ENCODE measurements at places on chromosomes 5 and 9.

GRCh38 chr9:105251133-105251532 lies 6.7 kb downstream of the SLC44A1 start:
- DNase-seq = no peak

DNA sequence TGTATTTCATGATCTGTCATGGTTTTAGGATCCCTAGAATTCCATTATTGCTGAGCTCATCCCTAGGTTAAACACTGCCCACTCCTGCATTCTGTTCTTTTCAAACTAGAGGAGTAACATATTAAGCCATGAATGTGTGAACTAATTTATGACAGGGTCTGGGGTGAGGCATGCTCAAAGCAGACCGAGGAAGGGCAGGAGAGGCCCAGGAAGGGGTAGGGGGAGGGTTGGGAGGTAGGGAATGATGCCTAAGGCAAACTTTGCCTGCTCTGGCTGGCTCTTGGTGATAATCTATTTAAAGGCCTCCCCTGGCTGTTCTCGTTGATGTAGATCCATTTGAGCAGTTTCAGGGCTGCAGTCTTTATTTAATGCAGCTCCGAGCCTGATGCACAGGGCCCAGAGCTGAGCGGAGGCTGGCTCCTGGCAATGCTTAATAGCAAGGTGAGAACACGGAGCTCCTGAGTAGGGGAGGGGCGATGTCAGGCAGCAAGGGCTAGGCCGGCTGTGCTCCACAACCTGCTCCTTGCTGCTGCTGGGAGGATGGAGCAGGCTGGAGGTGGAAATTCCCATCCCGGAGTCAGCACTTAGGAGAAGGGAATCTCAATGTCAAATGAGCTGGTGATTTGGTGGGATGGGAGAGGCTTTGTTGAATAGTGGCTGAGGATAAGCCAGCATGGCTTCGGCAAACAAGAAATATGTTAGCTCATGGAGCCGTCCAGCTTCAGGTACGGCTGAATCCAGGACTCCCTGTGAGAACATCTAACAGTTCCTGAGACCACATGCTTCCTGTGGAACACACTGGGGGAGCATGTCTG lies 73.2 kb upstream of the UNC5A start:
- DNase-seq = no peak

- no peak for DNase-seq
Measured at GRCh38 chr5:87231037-87231808, 36.5 kb upstream of the RASA1 start.

- DNase-seq = no peak
Measured at GRCh38 chr9:32339424-32339823, 45.0 kb upstream of the ACO1 start.

DNA sequence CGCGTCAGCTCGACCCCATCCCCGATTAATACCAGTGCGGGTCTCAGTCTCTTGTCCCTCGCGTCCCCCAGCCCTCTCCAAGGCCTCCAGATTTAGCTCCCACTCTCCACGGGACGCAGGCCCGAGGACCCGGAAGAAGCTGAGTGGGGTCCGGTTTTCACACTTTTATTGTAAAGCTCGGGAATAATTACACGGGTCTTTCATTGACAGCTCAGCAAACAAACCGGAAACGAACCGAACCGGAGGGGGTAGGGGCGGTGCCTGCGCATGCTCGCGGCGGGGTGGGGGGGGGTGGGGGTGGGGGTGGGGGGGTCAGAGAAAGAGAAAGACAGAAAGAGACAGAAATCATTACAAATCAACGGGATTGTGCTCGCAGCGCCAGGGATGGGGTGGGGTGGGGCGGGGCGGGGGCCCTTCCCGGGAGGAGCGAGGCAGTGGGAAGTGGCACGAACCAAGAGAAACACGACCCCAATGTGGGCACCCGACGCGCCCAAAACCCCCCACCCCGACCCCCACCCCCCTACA lies 27.9 kb downstream of the PCDH1 start:
- peak; percentile 19 for DNase-seq

- no peak for DNase-seq
Measured at GRCh38 chr9:136562746-136563495, 17.1 kb upstream of the NOTCH1 start.

DNA sequence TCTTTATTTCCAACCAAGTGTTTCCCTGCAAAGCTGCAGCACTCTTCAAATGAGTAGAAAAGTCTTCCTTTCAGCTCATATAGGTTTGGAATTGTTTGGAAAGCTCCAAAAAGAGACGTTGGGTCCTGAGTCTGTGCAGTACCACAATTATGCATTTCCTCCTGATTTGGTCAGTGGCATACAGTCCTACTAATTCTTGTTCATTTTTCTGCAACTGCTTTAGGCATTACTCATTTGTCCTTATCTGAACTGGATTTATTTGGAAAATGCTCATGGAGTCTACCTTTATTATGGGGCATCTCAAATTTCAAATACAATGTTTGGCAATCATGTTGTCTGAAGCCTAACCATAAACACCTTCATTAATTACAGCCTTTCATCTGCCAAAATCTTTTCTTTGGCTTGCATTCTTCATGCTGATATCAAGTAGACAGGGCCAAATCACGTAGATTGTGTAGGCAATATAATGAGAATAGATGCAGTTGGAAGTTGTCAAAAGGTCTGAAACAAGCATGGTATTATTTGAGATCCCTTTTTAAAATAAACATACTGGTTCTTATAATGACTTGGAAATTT lies 232.8 kb downstream of the TLE1 start:
- no peak for DNase-seq

DNA sequence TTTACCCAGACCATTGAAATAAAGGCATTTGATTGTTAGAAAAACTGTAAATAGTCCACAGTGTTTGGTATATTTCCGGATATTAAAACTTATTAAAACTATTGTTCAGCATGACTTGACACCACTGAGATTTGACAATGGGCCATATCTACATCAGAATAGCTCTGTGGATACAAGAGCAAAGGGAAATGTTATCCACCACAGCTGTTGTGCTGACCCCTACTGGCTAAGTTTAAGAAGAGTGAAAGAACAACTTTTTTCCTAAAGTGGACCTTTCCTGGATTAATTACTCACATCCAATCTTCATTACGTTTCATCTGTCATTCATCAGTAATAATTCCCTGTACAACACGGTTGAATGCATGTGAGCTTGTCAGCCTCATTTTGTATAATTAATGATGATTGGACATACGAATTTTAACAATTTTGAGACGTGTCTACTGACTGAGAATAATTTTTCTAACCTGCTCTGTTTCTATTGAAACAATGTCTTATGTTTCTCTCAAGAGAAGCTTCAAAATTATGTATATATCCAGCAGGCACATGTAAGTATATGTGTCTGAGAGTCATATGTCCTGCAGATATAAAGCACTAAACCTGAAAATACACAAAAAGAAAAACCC lies 1952.6 kb downstream of the MAT2B start:
- DNase-seq = no peak

DNA sequence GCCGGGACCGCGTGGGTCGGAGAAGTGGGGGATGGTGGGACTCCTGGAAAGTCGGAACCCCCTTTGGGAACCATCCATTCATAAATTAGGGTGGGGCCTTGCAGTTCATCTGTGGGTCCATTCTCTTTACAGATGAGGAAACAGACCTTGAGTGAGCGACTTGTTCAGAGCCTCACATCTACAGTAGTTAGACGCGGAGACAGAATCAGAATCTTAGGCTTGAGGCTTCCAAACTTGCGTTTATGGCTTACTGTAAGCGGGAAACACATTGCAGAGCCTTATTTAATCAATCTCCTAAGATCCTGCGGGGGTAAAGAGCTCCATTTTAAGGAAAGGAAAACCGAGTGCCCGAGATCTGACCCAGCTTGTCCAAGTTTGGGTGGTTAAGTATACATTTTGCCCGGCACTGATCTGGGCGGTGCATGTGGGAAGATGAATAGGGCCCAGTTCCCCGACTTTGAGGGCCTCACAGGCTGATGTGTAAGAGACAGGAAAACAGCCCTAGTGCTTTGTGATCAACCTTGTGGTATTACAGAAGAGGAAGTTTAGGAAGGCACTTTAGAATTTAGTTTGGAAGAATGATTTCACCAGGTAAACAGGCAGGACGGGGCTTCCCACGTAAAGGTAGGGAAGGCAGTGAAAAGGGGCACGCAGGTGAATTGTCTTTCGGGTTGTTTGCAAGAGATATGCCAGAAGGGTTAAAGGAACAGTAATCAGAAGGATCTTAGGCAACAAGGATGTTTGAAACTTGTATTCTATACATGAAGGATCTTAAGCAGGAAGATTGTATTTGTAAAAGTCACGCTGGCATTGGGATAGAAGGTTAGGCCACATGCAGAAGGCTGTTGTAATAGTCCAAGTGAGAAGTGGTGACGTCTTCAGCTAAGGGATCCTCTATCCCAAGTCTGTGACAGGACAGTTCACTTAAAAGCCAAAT lies 744 bp downstream of the TARS1 start:
- no peak for DNase-seq

DNA sequence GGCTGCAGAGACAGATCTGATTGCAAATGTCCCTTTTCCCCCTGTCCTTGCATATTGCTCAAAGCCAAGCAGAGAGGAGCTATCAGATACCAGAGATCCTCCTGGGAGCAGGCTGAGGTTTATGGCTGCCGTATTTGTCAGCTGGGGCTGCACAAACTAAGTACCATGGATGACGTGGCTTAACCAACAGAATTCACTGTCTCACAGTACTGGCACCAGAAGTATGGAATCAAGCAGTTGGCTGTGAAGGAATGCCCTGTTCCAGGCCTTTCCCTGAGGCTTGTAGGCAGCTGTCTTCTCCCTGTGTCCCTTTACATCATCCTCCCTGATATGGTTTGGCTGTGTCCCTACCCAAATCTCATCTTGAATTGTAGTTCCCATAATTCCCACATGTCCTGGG lies 2.6 kb downstream of the CFAP90 start:
- DNase-seq = no peak

DNA sequence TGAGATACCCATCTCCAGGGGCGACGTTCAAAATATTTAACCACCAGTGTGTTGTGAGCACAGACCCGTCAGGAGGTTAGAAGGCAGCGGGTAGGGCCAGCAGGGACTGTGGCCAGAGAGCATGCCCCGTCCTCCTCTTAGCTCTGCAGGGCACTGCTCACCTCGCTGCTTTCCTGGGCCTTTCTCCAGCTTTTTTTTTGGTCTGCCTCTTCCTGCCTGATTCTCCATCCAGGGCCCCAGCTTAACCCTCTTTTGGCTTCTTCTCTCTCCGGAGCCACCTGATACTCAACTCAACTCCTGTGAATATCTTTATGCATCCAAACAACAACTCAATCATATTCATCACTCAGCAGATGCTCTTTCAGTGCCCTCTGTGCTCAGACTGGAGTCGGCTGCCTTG lies 44.0 kb downstream of the TMOD1 start:
- DNase-seq = no peak

GRCh38 chr5:167555565-167556166 lies 735.8 kb upstream of the WWC1 start:
- DNase-seq = no peak

DNA sequence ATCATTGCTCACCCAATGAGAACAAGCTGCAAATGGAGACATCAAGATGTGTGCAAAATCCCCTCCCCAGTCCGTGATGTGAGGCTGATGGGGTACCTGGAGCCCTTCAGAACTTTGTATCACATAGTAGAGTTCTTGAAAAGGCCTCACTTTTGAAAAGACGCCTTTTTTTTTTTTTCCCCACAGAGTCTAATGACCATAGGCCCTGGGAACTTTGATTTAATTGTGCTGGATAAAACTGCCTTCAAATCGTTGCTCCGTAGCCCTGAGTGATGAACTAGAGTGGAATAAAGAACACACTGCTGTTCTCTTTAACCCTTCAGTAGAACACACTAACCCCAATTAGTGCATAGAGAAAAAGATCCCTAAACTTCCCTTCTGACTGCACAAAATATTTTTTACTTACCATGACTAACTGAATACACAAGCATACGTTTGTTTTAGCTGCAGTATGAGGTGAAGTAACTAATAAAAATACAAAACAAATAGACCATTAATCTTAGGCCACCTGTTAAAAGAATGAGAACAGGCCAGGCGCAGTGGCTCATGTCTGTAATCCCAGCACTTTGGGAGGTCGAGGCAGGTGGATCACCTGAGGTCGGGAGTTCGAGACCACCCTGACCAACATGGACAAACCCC lies 15.1 kb downstream of the PSAT1 start:
- no peak for DNase-seq

GRCh38 chr5:149837680-149838269 lies 106.8 kb downstream of the PDE6A start:
- no peak for DNase-seq

DNA sequence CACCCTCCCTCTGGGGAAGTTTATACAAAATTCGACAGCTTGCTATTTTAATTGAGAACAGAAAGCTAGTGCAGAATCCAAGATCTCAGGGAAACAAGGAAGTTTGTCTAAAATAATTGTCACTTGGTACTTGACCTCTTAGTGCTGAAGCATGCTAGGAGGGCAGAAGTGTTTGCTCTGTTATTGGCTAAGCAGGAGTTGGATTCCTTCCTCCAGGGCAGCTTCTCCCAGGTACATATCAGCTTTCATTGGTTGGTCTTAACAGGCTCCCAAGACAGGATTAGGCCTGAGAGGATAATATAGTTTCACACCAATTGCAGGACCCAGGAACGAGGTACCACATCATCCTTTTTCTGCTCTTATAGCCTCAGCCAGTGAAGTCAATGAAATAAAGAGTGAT lies 432.8 kb downstream of the IRX1 start:
- no peak for DNase-seq

DNA sequence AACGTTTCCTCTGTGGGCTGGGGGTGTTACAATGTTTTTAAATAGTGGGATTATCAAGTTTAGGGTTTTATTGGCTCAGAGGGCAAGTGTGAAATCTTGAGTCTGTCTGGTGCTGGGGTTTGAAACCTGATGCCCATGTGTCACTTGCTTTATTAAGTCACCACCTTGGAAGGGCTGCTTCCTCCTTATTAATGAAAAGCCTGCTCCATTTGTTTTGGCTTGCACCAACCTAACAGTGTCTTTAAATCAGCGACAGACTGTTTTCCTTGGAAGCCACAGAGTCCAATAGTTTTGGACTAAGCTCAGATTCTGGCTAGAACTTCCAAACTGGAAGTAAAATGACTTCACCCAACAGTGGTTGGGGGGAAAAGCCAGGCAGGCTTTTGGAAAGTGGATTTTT lies 10.7 kb upstream of the PALM2AKAP2 start:
- DNase-seq = no peak

DNA sequence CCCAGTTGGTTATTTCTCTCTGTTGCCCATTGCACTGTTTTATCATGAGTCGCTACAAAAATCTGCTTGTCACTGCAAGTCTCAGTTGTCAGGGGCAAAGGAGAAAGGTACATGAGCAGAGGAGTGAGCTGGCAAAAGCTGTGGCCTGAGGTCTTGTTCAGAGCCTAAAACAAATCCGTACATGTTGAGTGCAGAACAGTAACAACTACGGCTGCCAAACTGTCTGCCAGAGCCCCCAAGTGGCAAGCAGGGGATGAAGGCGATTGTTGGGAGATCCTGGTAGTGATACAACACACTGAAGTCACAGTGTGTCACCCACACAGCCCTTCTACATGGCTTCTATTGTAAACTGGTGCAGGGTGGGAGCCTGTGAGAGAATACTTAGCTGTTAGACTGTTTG lies 50.9 kb downstream of the BRINP1 start:
- DNase-seq = no peak

DNA sequence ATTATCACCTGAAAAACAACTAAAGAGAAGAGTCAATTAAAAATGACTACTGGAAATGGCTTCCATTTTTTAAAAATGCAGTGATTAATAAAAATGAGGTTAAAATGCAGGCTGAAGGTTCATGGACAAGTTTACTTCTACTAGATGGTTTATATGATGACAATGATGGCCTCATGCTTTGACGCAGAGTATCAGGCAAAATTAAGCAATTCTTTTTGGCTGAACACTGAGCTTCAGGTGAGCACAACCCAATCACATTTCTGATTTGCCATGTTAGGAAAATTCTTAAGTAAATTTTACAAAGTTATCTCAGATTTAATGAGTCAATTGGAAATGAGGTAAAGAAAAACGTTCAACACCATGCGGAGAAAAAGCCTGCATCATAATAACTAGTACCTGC lies 22.3 kb downstream of the DMGDH start:
- DNase-seq = no peak

All from activated T-helper 1 cell treated with anti-CD3 and anti-CD28 coated beads, Interleukin-2, amount 50 U/mL, for 16 hours (primary cell).